ENCODE measurements at places on chromosomes 4 and X. TPM values are rescaled to one million over a fixed set of nuclear protein-coding genes. Genes with fewer than 3 reads are reported as not detected.

Gene NAT8L
- 0.05 TPM for polyA plus RNA-seq

Gene CT45A3
- not detected for polyA plus RNA-seq

Gene MMRN1
- polyA plus RNA-seq = 17.1 TPM

Gene STK32B
- 0.65 TPM for polyA plus RNA-seq

Gene HSD17B11
- polyA plus RNA-seq = 53.0 TPM

Gene SOX3
- polyA plus RNA-seq = not detected

Gene CSN1S1
- not detected for polyA plus RNA-seq

Gene DCAF8L2
- not detected for polyA plus RNA-seq

Gene CCSER1
- polyA plus RNA-seq = 1.4 TPM
